ENCODE measurements at places on chromosomes 11 and 22.

GRCh38 chr11:108221371-108221770 is 1.1 kb downstream of the NPAT start:
- DNase-seq, result no peak

DNA sequence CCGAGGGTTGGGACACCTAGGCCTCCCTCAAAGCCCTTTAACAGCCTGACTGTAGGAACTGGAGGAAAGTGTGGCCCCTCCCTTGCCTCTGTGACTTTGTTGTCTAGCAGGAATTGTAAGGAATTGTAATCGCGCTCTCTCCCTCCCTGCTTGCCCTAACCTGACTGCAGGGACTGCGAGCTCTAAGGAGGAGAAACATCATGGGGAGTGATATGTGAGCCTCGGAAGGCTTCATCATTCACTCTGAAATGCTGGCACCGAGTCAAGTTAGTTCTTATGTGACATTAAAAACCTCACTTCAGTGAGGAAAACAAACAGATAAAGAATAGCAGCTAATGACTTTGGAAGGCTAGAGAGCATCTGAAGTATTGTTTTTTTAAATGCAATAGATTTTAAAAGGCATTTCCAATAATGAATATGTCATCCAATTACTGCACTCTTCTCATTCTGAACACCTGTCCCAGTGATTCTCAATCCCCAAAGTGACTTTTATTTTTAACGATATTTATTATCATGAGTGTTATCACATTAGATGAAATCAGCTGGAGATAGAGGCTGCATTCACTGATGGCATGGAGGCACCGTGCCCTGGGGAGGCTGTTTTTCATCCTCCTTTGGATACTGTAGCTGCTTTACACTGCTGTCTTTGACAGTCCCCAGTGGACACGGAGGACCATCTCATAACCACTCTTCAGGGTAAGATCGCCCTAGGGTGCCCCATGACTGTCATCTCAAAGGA is 58.5 kb upstream of the NTM start:
- no peak for DNase-seq

GRCh38 chr22:39666495-39666894 is 95.9 kb downstream of the CACNA1I start:
- no peak for DNase-seq

DNA sequence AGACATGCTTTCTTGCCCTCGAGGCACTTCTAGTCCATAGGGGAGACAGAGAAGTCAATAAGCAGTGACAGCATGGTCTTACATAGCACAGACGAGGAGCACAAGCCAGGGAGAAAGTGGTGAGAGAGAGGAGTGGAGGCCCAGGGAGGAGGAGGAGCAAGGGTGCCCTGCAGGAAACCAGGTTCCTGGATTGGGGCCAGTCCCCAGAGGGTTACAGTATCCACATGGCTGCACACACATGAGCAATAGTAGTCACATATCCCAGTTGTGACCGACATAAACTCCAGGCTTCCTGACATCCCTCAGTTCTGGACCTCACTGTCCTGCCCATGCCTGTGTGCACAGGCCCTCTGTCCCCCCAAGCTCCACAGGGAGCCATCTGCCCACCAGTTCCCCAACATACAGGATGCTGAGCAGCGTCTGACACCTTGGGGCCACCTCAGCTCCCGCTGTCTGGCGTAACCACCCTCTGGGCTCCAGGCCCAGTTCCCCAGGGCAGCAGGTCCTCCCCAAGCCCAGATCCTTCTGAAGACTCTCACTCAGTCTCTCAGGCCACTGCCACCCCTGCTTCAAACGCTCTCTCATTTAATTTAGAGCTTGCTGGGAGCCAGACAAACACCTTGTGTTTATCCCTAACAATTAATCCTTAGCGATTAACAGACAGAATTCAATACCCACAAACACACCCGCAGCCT is 53.7 kb downstream of the DSCAML1 start:
- DNase-seq, result no peak

GRCh38 chr11:68804786-68805185 is 36.9 kb downstream of the CPT1A start:
- DNase-seq, result no peak
